ENCODE measurements at places on chromosomes 11 and 22. TPM values are rescaled to one million over a fixed set of nuclear protein-coding genes. Genes with fewer than 3 reads are reported as not detected.

HBD gene
- 3.0 TPM for total RNA-seq

MPPED2 gene
- 163 TPM for total RNA-seq

- no peak for DNase-seq
Observed at GRCh38 chr11:76385903-76386302, 4.8 kb downstream of the GVQW3 start.

DNA sequence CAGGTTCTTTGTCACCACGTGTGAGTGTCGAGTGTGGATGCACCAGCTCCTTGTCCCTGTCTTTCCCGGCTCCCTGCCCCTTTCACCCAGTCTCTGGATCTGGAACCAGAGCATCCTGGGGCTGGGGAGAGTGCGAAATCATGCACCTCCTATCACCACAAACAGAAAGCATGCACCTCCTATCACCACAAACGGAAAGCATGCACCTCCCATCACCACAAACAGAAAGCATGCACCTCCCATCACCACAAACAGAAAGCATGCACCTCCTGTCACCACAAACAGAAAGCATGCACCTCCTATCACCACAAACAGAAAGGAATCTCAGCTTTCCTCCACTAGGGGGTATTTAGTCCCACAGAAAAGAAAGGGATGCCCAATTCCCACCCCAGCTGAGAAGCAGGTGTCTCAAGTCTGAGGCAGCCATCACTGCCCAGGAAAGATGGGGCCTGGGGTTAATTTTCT, 5.9 kb upstream of the GLB1L3 start:
- no peak for DNase-seq

- no peak for DNase-seq
Observed at GRCh38 chr22:46513908-46514550, 23.4 kb downstream of the CELSR1 start.

Data from mesothelial cell of epicardium (in vitro differentiated cells).